Stomach (tissue), 19 donors: ENCODE measurements at places on chromosomes 1 and 21.

DNA sequence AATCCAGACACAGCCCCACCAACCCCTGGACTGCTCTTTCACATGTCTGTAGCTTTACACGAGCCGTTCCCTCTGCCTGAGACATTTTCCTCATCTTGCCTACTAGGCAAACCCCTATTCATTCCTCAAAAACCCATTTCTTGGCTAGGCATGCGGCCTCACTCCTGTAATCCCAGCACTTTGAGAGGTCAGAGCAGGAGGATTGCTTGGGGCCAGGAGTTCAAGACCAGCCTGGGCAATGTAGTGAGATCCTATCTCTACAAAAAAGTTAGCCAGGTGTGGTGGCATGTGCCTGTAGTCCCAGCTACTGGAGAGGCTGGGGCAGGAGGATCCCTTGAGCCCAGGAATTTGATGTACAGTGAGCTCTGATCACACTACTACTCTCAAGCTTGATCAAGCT is 5.2 kb upstream of the AUNIP start:
- no peak for DNase-seq

DNA sequence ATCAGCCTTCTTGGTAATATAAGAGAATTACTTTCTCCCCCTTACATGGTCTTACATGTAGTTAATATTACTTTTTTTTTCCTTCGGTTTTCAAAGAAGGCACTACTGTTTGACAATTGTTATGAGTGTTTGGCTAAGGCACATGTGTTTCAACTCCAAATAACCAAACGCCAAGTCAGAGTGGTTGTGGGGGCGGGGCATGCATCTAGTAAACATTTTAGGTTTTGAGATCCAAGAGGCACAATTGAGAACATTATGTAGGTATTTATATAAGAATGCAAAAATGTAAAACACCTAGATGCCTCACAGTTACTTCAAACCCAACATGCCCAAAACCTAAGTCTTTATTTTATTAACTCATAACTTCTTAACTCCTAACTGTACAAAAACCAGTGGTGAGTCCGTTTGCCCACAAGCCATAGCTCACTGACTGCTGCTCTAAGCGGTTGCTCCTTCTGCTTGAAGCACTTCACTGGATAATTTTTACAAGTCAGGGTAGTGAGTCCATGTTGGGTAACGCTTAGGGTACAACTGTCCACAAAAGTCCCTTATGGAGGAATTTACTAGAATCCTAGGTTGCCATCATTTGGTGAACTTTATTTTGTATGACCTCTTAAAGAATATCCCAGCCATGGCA is 189.9 kb downstream of the HUNK start:
- no peak for DNase-seq

DNA sequence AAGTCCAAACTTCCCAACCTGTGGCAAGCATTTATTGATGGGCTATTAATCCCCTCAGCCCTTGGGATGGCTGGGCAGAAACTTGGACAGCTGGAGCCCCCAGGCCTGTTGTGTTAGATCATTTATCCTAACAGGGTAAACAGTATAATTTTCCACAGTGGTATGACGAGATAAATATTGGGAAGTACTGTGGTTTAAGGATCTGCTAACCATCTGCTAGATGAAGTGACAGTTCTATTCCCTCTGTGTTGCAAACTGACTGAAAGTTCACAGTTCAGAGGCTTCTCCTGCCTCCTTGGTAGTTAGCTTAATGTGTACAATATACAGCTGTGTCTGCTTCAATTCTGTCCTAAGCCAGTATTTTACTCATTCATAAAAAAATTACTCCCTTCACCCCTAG is 127.5 kb upstream of the CHODL start:
- DNase-seq = no peak

- DNase-seq = no peak
Observed at GRCh38 chr1:230957580-230957989, 21.1 kb downstream of the TTC13 start.

DNA sequence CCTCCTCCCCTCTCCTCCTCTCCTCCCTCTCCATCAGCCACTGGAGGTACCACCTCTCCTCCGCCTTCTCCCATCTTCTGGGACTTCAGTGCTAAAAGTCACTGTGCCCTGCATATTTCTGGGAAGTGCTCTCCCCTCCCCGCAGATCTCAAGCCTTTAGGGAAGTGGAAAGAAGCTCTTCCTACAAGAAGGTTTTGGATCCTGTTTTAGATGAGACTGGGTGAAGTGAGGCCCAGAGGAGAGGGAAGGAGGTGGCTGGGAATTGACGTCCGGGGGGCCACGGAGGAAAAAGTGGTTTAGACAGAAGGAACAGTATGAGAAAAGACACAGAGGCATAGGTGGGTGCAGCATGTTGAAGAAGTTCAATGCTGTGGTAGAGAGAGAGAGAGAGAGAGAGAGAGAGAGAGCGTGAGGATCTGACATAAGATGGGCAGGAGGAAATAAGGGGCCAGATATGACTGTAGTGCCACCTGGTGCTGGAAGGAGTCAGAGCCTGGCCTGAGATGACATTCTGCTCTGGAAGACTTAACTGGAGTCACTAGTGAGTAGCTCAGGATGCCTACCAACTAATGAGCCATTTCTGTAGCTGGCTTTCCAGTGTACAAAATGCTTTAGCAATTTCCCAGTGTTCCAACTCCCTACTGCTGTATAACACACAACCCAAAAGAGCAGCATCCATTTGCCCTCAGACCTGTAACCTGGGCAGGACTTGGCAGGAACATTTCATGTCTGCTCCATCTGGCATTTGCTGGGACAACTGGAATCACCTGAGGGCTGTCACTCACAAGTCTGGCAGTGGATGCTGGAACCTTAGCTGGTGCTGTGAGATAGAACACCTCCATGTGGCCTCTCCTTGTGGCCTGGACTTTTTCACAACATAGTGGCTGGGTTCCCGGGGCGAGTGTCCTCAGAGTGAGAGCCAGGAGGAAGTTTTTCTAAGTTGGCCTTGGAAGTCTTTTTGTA is 16.6 kb upstream of the ZSCAN20 start:
- peak; percentile 42 for DNase-seq

GRCh38 chr1:13818926-13819325 is 118.9 kb downstream of the PRDM2 start:
- no peak for DNase-seq

GRCh38 chr1:223175032-223175431 is 32.0 kb upstream of the TLR5 start:
- peak; percentile 42 for DNase-seq

DNA sequence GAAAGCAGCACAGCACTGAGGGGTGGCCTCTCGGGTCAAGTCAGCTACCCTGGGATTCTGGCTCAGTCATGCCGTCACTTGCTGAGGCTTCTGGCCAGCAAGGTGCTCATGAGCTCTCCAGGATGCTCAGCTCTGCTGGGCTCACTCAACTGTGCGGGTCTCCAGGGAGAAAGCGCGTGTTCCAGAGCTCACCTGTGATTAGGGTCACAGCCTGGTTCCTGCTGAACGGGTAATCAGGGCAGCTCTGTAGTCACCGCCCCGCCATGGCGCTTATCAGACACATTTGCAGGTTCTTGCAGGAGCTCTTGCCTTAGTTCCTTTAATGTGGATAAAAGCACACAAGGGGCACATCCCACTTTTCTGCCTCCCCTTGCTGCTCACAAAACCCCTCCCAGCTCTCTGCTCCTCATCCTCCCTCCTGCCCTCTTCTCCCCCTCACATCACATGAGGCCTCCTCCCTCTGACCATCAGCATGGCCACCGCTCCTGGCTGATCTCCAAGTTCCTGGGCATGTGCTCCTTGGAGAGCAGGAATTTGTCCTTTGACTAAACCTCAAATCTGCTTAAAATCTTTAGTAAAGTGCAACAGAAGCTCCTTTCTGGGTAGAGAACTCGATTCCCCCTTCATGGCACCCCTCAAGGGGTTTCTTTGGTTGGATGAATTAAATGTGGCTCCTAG is 2.0 kb downstream of the PCP4 start:
- DNase-seq = peak; percentile 20

DNA sequence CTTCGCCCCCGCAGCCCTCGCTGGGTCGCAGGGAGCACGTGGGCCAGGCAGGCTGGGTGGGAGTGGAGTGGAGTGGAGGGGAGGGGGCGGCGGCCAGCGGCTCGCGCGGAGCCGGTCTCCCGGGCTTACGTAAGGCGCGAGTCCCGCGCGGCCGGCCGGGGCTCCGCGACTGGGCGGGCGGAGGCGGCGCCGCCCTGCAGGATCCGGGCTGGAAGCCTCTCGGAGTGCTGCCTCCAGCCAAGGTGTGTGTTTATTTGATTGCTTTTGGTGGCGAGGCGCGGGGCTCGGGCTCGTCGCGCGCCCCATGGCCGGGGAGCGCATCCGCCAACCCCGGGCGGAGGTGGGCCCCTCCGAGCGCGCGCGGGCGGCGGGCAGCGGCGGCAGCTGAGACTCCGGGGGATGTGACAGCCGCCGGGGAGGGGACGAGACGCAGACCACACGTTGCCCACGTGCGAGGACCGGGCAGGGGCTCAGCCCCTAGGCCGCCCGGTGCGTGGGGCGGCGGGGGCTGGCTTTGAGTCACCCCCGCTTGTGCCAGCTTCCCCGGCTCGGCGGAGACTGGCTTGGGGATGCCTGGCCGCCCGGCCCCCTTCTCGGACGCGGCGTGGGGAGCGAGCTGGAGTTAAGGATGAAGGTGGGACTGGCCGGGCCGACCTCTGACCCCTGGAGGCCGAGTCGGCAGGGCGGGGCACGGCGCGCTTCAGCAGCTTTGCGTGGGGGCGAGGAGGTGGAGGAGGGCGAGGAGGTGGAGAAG is 402 bp upstream of the AK4 start:
- DNase-seq = peak; percentile 83

DNA sequence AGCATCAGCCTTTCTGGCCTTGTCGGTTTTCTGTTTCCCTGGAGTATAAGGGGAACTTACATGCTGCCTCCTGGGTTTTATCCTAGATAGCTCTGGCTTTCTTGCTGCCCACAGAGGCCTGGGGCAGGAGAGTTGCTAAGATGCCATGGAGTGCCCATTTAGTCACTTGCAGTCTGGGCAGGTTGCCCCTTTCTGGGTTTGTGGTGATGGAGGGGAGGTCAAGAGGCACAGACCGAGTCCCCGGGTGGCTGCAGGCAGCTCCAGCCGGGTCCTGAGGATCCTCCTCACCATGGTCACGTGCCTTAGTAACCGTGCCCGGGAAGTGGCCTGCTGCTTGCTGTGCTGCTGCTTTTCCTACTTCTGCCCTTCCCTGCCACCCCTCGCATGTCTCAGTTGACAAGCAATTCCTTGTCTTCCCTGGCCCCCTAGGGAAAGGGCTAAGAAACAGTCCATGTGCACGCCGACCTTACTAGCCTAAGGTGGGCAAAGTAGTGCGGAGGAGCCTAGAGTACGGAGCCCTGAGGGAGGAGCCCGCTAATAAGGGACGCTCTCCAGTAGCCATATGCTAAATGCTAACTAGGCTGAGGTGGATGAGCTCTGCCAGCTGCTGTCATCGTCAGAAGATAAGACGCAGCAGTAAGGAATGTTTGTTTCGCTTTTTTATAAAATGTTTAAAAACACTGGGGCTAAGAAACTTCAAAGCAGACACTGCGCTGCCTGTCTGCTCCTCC is 34.8 kb downstream of the CLCA1 start:
- DNase-seq = peak; percentile 66

GRCh38 chr1:235093696-235094592 is 34.7 kb downstream of the TOMM20 start:
- DNase-seq = peak; percentile 86

DNA sequence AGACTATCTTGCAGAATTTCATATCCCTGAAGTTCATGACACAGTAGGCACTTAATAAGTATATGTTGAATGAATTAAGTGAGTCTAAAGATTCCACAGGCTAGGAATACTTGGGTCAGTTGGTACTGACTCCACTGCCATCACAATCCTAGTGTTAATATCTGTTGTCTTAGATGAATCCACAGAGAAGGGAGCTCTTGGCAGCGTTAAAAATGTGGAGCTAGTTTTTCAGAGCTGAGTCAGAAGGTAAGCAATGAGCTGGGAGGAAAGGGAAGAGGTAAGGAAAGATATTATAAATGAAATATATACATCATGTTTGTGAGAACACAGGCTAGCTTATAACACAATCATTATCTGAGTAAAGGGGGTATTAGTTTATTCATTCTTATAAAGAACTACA is 21.8 kb upstream of the GORAB start:
- no peak for DNase-seq

DNA sequence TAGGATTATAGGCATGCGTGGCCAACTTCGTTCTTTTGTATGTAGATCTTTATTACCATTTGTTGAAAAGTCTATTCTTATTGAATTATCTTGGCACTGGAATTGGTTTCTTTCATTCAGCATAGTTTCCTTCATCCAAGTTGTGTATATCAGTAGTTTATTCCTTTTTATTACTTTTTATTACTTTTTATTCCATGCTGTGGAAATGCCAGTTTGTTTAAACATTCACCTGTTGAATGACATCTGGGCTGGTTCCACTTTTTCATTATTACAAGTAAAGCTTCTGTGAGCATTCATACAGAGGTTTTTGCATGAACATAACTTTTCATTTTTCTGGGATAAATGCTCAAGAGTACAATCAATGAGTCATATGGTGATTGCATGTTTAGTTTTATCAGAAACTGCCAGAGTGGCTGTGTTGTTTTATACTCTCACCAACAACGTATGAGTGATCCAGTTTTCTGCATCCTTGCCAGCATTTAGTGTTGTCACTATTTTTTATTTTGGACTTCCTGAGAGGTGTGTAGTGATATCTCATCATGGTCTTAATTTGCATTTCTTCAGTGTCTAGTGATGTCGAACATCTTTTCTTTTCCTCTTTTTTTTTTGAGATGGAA is 28.6 kb downstream of the PTPRU start:
- no peak for DNase-seq

DNA sequence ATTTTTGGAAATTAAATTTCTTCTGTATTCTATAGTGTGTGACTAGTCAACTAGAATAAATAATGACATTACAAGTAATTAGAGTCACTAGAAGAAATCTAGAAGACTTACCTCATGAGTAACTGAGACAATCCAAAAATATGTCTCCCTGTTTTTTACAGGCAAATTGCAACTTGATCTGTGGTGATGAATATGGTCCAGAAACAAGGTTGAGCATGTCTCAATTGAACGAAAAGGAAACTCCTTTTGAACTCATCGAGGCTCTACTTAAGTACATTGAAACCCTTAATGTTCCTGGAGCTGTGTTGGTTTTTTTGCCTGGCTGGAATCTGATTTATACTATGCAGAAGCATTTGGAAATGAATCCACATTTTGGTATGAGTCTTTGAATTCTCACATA is 36.7 kb downstream of the DHX9 start:
- DNase-seq = no peak

GRCh38 chr1:6827079-6827478 is 41.8 kb downstream of the CAMTA1 start:
- no peak for DNase-seq

DNA sequence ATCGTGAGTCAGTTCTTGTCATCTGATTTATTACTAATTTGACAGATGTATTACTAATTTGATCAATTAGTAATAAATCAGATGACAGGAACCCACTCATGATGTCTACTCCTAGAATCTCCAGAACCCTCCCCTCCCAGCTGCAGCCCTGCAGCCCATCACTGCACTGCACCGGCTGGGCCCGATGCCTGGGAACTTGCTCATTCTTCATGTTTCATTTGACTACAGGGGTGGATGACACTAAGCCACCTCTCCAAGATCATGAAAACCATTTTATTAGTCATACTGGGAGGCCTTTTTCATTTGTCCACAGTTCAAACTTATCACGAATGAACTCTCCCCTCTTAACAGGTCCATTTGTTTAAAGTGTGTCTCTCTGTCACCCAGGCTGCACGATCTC is 41.0 kb downstream of the KCNH1 start:
- no peak for DNase-seq
